ENCODE measurements at places on chromosomes 2 and 18.

DNA sequence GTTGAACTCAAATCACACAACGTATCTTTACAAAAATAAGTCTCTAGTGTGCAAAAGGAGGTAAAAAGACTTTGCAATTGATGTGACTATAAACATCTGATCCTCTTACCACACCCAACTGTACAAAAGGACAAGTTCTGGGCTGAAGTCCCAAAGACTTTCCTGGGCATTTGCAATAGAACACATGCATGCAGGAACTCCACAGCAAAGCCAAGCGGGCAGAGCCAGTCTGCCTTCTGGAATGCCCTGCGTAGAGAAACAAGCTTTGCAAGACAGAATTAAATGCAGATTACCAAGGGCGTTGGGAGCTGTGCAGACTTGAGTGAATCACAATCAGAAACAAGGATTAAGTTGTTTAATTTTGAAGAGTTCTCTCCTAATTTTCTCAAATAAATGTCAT lies 208.4 kb upstream of the ZNF521 start:
- DNase-seq, result peak; percentile 48

GRCh38 chr2:189553504-189554088 lies 27.0 kb downstream of the SLC40A1 start:
- no peak for DNase-seq

DNA sequence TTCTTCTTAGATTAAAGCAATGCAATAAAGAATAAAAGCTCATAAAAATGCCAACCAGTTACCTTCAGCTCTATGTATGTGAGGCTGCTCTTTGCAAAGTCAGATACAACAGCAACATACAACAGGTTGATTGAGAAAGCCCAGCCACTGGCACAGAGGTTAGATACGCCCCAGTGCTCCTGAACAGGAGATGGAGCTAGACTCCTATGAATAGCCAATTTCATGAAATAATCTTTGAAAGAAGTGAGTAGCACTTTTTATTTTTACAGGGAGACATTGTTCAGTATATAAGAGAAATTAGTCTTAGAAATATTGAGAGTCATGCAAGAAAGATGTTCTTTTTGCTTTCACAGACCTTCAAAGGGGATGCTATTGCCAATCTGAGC lies 362.4 kb upstream of the MEX3C start:
- no peak for DNase-seq

GRCh38 chr18:39647627-39648534 lies 2082.3 kb upstream of the CELF4 start:
- peak; percentile 25 for DNase-seq

DNA sequence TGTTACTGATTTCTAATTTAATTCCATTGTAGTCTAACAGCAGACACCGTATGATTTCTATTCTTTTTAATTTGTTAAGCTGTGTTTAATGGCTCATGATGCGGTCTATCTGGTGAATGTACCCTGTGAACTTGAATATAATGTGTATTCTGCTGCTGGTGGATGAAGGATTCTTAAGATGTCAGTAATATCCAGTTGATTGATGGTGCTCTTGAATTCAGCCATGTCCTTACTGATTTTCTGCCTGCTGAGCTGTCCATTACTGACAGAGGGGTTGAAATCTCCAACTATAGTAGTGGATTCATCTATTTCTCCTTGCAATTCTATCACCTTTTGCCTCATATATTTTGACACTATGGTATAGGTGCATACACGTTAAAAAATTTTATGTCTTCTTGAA lies 373.3 kb upstream of the RAB12 start:
- DNase-seq, result no peak

- no peak for DNase-seq
Observed at GRCh38 chr18:49547701-49548100, 14.2 kb upstream of the LIPG start.

- no peak for DNase-seq
Observed at GRCh38 chr2:141565597-141565996, 565.2 kb downstream of the LRP1B start.

DNA sequence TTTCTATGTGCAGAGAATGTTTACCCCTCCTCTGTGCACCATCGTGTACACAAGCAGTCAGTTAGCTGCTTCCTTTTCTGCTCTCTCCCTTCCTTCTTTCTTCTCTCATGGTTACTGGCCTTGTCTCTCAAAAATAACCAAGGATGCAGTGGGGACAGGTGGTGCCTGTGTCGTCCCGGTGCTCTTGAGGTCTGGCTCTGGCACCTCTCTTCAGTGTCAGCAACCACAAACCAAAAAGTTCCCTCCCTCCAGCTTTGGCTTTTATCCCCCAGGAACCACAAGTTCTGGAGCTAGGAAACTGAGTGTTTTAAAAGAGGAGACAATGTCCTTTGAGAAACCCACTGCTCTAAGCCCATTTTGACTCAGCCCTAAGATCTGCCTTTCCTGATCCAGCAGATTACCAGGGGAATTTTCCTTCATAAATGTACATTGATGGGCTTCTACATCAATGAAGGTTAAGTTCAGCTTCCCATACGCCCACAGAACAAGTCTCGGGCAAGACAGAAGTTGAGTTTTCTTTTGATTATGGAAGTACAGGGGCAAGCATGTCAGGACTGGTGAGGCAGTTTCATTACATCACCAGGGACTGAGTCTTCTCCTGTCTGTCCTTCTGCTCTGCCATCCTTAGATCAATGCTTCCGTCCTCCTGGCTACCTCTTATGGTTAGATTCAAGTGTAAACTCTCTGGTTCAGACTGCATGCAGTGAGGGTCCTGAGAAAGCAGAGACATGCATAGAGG lies 232.2 kb downstream of the SETBP1 start:
- DNase-seq, result no peak

DNA sequence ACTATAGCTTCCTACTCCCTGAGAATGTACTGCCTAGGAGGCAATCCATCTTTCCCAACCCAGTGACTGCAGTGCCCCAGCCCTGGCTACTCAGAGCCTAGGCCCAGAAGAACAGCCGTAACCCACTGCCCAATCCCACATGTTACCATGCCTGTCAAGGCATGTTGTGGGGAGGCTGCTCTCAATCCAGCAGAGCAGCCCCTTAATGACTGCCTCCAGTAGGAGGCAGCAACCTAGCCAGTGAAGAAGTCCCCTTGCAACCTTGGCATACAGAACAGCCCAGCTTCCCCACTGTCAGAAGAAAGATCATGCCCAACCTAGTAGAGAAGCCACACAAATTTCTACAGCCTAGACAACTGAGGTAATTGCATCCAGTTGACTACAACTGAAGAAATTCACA lies 44.2 kb upstream of the CDH7 start:
- no peak for DNase-seq

DNA sequence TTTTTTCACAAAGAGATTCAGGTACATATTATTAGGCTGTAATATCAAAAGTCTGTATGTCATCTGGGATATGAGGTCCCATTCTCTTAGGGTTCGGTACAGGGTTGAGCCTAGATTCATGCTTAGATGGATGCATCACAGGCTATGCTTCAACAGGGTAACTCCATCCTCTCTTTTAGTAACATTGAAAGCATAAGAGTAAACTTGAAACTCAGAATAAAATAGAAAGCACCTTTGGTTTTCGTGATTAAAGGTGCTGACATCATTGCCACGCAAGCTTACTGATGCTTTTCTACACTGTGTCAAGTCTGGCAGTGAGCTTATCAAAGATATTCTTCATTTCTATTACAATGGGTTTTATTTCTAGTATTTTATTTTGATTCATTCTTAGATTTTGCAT lies 419.1 kb upstream of the DSEL start:
- no peak for DNase-seq

DNA sequence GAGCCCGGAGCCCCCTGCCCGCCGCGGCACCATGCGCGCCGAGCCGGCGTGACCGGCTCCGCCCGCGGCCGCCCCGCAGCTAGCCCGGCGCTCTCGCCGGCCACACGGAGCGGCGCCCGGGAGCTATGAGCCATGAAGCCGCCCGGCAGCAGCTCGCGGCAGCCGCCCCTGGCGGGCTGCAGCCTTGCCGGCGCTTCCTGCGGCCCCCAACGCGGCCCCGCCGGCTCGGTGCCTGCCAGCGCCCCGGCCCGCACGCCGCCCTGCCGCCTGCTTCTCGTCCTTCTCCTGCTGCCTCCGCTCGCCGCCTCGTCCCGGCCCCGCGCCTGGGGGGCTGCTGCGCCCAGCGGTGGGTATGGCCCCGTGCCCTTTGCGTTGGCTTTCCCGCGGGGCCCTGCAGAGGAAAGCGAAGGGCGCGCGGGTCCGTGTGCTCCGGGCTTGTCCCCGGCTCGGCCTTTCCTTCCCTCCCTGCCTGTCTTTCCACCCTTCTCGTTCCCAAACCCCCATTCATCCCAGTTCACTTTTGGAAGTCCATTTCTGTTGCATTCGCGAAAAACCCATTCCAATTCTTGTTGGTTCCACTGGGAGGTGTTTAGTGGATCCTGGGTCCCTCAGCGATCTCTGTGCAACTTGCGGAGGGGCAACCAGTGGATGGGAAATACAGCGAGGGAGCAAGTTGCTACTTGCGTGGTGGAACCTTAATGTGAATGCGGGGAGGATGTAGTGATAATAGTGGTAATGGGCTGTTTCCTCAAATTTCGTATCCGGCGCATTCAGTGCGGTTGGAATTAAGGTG lies 599 bp downstream of the ADAM23 start:
- no peak for DNase-seq

DNA sequence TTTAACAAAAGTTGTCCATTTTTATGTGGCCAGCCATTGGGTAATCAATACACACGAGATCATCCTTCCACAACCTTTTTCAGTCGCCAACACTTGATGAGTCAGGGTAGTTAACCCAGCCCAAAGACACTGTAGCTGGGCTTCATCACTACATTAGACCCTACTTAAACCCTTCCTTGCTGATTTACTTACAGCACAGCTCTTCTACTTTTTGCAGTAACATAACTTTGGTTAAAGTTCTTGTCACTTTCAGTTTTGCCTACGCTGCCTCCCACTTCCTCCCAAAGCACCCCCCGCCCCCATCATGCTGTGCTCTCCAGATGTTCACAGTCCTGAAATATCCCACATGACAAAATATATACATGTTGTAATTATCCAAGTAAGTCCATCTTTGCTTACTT lies 103.6 kb downstream of the CDK15 start:
- DNase-seq, result peak; percentile 52

All from right hindlimb (tissue), 1 donor.